Lung (tissue), 17 donors: ENCODE measurements at places on chromosomes 2 and 18. TPM values are rescaled to one million over a fixed set of nuclear protein-coding genes. Genes with fewer than 3 reads are reported as not detected.

Gene OSBPL6
- polyA plus RNA-seq, result 1.9 TPM

Gene DGUOK
- polyA plus RNA-seq, result 96.6 TPM

Gene MRPL44
- 20.4 TPM for polyA plus RNA-seq

Gene UPP2
- polyA plus RNA-seq, result 0.01 TPM

Gene C1GALT1C1L
- 0.39 TPM for polyA plus RNA-seq

Gene ASAP2
- polyA plus RNA-seq, result 14.8 TPM

Gene FOXI3
- polyA plus RNA-seq, result not detected

Gene CHRND
- not detected for polyA plus RNA-seq

DNA sequence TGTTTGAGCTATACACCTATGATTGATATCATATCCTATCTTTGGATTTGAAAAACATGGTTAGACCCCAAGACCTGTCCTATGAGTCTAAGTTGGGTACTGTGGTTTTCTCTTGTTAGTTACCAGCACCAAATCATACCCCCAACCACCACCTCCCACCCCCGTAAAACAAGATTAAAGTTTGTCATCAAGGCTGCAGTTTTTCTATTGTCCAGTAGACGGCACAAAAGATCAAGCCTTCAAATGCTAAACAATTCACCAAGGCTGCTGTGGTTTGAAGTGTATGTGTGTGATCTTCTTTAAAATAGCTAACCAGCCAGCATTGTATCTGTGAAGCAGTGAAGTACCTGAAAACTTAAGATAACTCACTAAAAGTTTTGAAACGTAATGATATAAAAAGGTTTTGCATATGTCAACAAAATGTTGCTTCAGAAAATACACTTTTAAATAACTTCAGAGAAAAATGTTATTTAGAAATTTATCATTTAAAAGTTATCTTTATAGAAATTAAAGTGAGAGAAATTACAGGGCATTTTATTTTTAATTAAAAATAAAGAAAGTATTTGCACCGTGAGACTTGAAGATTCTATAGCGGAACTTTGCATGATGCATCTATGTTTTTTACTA is 5.8 kb upstream of the MEIS1 start:
- H3K4me3 ChIP-seq, result no peak overlapping the region
- H3K4me1 ChIP-seq, result peaks cover 44% of the 10 kb centered on the region
- H3K27ac ChIP-seq, result no peak overlapping the region
- no peaks in the 10 kb centered on the region for H3K36me3 ChIP-seq

DNA sequence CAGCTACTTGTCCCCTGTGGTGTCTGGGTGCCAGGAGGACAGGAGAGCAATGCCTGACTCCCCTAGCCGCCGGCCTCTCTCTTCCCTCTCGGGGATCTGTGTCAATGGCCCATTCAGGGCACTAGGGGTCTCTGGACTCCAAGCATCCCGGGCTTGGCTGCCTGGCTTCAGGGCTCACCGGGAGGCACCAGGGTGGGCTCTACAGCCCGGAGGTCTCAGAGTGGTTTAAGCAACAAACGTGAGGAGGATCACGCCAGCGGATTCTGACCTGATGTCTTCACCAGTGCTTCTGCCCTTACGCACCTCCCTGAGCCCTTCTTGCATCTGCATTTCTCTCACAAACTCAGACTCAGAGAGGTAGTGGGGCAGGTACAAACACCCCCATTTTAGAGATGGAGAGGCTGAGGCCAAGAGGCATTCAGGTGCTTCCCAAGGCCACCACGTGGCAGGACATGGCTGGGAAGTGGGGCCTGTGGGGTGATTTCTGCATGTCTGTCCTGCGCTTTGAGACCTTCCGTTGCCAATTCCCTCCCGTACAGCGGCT is 243.0 kb downstream of the CELF4 start:
- peak; percentile 56 for DNase-seq
- no peaks in the 10 kb centered on the region for H3K4me1 ChIP-seq

- no peak for DNase-seq
- H3K36me3 ChIP-seq, result no peaks in the 10 kb centered on the region
- H3K4me3 ChIP-seq, result no peak overlapping the region
- no peaks in the 10 kb centered on the region for H3K27me3 ChIP-seq
These were observed 30.1 kb upstream of the MARCO start for GRCh38 chr2:118911936-118912335.

DNA sequence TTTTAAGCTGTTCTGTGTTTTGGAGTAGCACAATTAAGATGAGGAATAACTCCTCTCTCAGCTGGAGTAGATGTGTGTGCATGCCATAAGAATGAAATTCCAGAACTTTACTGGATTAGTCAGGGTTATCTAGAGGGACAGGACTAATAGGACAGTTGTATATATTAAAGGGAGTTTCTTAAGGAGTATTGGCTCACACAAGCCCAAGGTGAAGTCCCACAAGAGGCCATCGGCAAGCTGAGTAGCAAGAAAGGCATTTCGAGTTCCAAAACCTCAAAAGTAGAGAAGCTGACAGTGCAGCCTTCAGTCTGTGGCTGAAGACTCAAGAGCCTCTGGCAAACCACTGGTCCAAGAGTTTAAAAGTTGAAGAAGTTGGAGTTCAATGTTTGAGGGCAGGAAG is 113.7 kb downstream of the RIT2 start:
- no peak overlapping the region for H3K27ac ChIP-seq
- no peak overlapping the region for H3K4me3 ChIP-seq
- H3K27me3 ChIP-seq, result no peaks in the 10 kb centered on the region
- no peaks in the 10 kb centered on the region for H3K4me1 ChIP-seq
- no peak for DNase-seq
- H3K36me3 ChIP-seq, result no peaks in the 10 kb centered on the region

DNA sequence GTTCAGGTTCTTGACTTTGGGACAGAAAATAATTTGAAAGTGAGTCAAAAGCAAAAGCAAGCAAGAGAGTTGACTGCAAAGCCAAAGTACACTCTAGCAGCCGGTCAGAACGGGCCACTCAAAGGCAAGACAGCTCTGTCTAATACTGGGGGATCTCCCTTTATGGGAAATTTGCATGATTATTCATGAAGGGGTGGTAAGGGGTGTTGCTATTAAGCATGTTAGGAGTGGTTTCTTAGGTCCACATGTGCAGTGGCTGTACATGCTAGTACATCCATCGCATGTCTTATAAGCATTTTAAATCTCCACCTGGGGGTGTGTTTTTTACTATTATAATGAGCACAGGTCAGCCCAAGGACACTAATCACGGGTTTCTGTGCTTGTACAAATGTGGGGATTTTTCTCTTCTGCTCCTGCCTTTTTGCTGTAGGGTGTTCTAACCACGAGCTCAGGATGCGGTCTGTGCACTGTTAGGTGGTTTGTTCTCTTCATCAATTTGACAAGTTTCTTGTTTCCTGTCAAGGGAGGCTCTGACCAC is 60.2 kb upstream of the SPP2 start:
- no peak overlapping the region for H3K27ac ChIP-seq
- no peaks in the 10 kb centered on the region for H3K36me3 ChIP-seq
- H3K27me3 ChIP-seq, result no peaks in the 10 kb centered on the region
- DNase-seq, result no peak
- no peak overlapping the region for H3K4me3 ChIP-seq

DNA sequence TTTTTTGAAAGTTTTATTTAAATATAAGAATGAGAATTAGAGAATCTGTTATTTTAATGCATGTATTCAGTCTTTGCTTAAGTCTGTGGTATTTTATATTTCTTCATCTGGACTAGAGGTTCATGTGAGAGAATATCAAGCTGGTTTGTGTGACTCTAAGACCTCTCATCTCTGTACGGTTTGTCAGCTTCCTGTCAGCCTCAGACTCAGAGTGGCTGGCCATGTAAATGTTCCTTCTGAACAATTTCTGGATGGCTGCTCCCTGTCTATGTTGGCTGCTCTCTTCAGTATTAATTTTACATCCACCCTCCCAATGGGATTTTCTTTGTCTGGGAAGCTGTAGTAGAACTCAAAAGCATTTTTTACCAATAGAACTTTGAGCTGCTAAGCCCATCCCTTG is 225.3 kb upstream of the THUMPD2 start:
- H3K27ac ChIP-seq, result no peak overlapping the region
- H3K4me1 ChIP-seq, result no peaks in the 10 kb centered on the region
- H3K27me3 ChIP-seq, result no peaks in the 10 kb centered on the region

GRCh38 chr2:241279413-241279812 is 36.1 kb downstream of the HDLBP start:
- H3K4me1 ChIP-seq, result peaks cover 4% of the 10 kb centered on the region
- DNase-seq, result no peak
- no peaks in the 10 kb centered on the region for H3K36me3 ChIP-seq
- no peak overlapping the region for H3K27ac ChIP-seq
- no peaks in the 10 kb centered on the region for H3K27me3 ChIP-seq

DNA sequence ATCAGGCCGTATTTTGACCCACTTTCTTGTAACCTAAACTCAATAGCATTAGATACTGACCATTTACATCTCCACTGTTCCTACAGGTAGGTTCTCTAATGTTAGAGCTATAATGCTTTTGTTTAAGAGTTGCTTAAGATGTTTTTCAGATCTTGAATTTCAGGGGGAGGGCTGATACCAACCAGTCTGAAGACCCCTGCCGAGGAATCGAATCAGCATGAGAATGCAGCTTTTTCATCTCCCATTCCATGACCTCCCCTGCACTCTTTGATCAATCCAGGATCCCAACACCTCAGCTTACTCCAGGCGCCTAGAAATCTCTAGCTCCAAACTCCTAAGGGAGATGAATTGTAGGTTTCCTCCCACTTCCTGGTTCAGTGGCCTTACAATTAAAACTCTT is 120.5 kb upstream of the MC4R start:
- H3K27ac ChIP-seq, result no peak overlapping the region
- H3K4me1 ChIP-seq, result no peaks in the 10 kb centered on the region
- H3K4me3 ChIP-seq, result no peak overlapping the region
- H3K36me3 ChIP-seq, result no peaks in the 10 kb centered on the region
- DNase-seq, result no peak

DNA sequence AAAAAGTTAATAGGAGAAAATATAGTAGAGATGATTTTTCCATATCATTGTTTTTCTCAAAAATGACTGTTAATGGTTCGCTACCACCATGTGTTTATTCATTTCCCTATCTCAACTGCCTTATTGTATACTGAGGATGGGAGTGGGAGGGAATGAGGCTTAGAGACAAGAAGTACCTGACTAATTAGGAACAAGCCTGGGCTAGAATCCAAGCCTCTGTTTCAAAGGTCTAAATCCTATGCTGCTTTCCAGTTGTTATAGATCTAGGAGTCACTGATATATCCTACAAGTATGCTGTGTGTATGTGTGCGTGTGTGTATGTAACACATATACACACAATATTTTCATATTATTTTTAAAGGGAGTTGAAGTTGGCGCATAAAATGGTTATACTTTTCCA is 465.9 kb downstream of the EPHA4 start:
- no peaks in the 10 kb centered on the region for H3K36me3 ChIP-seq
- no peak overlapping the region for H3K4me3 ChIP-seq
- H3K27me3 ChIP-seq, result no peaks in the 10 kb centered on the region

DNA sequence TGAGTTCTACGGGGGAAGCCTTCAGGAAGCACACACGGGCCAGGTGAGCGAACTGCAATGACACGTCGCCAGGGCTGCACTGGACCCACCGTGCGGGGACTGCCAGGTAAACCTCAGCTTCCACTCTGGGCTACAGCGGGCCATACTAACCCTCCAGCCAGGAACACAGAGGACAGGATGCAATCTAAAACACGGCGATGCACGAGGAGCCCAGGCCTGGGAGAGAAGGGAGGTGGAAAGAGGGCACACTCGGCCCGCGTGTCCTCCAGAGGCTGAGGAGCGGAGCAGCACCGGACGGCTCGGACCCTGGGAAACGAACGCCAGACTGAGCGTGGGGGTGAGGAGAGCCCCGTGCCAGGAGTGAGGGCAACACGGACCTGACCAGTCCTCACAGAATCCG is 69.3 kb downstream of the HDAC4 start:
- no peaks in the 10 kb centered on the region for H3K27me3 ChIP-seq
- H3K4me3 ChIP-seq, result no peak overlapping the region
- no peaks in the 10 kb centered on the region for H3K36me3 ChIP-seq
- H3K4me1 ChIP-seq, result peaks cover 16% of the 10 kb centered on the region
- no peak for DNase-seq

DNA sequence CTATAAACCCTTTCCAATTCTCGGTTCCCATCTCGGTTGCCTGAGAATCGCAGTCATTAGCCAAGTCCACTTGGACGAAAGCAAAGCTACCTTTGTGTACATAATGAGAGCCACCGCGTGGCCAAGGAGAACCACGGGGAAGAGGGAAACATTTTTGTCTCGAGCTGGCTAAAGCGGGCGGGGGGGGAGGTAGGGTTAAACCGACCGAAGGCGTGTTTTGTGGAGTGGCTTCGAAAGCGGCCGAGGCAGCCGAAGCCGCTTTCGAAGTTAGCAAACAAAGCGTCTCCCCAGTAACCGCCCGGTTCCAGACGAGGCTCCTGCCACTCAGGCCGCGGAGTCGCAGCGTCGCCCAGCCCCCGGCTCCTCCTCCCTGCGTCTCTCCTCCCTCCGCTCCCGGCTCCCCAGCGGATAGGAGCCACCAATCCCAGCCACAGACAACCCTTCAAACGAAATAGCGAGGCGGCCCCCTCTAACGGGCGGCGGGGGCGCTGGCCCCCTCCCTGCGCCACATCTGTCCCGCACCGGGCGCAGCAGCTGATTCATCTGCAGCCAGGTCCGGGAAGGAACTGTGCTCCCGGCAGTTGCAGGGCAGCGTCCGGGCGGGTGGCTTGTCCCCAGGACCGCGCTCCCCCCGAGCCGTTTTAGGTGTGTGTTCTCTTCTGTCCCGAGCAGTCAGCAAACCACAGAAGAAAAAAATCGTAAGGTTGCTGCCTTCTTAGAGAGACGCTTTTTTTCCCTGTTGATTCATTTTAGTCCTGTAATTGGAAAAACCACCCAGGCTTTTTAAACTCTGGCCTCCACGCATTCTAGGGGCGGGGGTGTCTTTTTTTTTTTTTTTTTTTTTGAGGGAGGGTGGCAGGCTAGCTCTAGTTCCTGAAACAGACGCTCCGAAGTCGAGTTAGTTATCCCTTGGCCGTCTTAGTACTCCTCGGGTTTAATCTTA is 1.8 kb upstream of the TGIF1 start:
- H3K4me1 ChIP-seq, result peaks cover 3% of the 10 kb centered on the region
- peak overlapping the region; percentile 96 for H3K27ac ChIP-seq
- no peaks in the 10 kb centered on the region for H3K27me3 ChIP-seq
- peak overlapping the region; percentile 50 for H3K4me3 ChIP-seq
- no peaks in the 10 kb centered on the region for H3K36me3 ChIP-seq
